Neuronal stem cell (in vitro differentiated cells): ENCODE measurements at places on chromosomes 13 and 19.

GRCh38 chr19:56603829-56604228 is 8.7 kb downstream of the ZNF71 start:
- no peak for DNase-seq

DNA sequence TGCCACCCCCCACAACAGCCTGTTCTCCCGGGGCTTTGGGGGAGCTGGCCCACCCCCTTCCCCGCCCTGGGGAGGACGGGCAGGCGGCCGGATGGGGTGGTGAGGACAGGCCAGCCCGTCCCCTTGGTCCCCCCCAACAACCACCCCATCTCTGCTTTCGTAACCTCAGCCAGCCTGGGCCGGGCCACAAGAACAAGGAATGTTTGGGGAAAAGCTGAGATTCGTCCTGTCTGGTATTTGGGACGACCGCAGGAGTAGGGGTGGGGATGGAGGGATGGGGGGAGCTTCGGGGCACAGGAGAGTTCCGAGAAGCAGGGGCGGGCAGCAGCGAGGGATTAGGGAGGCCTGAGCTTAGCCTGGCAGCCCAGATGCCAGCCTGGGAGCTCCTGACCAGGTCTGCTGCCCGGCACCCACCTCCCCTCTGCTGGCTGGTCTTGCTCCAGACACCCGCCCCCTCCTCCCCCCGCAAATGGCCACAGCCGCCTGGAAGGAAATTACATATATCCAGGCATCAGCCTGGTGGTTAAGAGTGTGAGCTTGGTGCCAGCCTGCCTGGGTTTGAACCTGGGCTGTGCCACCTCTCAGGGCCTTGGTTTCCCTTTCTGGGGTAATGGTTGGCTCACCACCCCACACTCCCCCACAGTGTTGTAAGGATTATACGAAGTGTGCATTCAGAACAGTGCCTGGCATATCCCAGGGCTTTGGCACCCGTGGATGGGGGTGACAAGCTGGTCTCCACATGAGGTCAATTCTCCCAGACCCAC is at the start of gene PODNL1:
Gene PODNL1, minus strand, starts transcription at position 117 of the 764 bp plus-strand sequence. CDS start 236 bp downstream, outside the sequence.
- no peak for DNase-seq

DNA sequence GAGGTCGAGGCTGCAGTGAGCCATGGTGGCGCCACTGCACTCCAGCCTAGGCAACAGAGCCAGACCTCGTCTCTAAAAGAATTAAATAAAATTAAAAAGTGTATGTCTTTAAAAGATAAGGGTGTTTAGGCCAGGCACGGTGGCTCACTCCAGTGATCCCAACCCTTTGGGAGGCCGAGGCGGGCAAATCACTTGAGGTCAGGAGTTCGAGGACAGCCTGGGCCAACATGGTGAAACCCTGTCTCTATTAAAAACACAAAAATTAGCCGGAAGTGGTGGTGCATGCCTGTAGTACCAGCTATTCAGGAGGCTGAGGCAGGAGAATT is 7.5 kb upstream of the SDHAF1 start:
- no peak for DNase-seq

DNA sequence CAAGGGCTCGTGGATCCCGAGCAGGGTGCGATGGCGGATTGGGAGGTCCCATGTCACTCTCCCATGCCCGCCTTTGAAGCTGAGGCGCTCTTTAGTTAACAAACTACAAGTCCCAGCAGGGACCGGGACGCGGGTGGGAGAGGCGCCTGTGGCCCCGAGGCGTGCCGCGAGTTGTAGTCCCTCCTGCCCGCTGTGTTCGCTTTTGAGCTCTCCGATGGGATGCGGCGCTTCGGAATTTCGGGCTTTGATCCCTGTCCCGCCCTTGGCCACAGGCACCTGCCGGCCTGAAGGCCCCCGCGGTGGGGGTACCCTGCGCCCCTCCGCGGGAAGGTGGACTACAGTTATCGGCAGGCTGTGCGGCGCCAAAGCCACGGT is 11.0 kb downstream of the CYTH2 start:
- no peak for DNase-seq

DNA sequence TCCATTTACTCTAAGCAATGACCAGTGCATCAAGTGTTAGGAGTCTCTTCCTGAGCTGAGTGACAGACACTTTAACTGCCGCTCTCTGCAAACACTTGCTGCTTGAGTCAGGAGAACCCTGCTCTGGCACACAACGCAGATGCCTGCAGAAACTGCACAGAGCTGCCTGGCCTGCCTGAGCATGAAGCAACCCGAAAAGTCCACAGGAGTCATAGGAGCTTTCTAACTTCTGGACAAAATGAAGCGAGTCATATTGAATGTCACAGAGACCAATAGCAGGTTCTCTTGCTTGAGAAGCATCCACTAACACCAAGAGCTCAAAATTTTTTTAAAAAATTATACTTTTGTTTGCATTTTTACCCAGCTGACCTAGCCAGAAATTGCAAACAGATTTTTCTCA is 232.4 kb downstream of the LHFPL6 start:
- no peak for DNase-seq

DNA sequence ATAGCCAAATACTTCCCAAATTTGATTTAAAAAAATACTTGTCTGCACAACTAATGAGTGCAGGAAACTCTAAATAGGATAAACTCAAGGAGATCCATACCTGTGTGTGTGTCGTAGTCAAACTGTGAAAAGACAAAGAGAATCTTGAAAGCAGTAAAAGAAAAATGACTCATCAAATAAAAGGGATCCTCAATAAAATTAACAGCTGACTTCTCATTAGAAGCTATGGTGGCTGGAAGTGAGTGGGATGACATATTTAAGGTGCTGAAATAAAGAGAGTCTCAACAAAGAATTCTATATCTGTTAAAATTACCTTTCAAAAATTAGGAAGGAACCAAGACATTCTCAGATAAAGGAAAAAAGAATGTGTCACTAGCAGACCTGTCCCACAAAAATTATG is 13.7 kb downstream of the RNASEH2B start:
- no peak for DNase-seq
